Posterior cingulate gyrus (tissue), 11 donors: ENCODE measurements at places on chromosomes 5 and 9.

GRCh38 chr9:104177676-104178075, 83.6 kb downstream of the SMC2 start:
- DNase-seq = no peak

DNA sequence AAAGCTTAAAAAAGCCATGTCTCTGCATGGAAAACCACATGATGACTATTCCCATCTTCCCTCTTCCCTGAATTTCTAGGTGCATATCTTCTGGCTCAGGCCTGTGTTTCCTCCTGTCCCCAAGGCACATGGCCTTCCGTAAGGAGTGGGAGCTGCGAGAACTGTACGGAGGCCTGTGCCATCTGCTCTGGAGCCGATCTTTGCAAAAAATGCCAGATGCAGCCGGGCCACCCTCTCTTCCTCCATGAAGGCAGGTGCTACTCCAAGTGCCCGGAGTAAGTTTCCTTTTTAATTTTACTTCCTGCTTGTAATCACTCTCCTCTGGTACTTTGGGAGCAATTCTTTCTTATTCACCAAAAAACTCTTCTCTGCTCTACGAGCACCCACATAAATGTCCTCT, 83.6 kb downstream of the RFK start:
- no peak for DNase-seq

DNA sequence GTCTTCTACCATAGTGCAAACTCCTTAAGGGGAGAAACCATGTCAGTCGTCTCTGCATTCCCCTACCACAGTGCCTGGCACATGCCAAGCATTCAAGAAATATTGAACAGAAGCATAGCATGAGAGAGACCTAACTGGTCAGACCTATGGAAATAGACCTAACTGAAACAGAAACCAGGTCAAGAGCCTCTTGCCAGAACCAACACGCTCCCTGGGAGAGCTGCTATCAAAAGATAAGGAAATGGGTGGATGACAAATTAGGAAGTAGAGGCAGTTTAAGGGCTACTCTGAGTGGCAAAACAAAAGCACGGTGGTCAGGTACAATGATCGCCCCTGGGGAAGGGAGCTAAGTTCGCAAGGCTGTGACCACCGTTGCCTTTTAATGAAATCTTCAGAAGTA, 66.0 kb upstream of the SMIM15 start:
- DNase-seq = no peak

DNA sequence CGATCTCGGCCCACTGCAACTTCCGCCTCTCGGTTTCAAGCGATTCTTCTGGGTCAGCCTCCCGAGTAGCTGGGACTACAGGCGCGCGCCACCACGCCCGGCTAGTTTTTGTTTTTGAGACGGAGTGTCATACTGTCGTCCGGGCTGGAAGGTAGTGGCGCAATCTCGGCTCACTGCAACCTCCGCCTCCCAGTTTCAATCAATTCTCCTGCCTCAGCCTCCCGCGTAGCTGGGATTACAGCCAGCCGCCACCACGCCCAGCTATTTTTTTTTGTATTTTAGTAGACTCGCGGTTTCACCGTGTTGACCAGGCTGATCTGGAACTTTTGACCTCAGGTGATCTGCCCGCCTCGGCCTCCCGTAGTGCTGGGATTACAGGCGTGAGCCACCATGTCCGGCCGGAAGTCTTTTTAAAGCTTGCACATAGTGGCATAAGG, 1.2 kb downstream of the SMC5 start:
- DNase-seq = no peak

- DNase-seq = no peak
Observed at GRCh38 chr9:126471084-126471624, 142.6 kb upstream of the LMX1B start.

GRCh38 chr9:98869078-98869745, 61.7 kb downstream of the GALNT12 start:
- no peak for DNase-seq

DNA sequence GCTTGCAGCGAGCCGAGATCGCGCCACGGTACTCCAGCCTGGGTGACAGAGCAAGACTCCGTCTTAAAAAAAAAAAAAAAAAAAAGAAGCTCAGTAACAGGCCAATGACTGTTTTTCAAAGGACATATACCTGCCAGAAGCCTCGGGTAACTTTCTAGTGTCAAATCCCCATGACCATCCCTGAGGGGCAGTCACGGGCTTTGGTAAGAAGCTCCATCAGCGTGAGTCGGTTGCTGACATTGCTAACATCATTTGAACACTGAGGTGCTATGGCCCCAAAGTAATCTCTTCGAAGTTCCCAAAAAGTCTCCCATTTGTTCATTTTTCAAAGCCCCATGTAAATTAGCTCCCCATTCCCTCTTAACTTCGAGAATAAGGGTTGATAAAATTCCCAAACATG, 11.6 kb downstream of the NAIP start:
- no peak for DNase-seq

GRCh38 chr5:72508241-72509170, 1.3 kb upstream of the ZNF366 start:
- DNase-seq = no peak

DNA sequence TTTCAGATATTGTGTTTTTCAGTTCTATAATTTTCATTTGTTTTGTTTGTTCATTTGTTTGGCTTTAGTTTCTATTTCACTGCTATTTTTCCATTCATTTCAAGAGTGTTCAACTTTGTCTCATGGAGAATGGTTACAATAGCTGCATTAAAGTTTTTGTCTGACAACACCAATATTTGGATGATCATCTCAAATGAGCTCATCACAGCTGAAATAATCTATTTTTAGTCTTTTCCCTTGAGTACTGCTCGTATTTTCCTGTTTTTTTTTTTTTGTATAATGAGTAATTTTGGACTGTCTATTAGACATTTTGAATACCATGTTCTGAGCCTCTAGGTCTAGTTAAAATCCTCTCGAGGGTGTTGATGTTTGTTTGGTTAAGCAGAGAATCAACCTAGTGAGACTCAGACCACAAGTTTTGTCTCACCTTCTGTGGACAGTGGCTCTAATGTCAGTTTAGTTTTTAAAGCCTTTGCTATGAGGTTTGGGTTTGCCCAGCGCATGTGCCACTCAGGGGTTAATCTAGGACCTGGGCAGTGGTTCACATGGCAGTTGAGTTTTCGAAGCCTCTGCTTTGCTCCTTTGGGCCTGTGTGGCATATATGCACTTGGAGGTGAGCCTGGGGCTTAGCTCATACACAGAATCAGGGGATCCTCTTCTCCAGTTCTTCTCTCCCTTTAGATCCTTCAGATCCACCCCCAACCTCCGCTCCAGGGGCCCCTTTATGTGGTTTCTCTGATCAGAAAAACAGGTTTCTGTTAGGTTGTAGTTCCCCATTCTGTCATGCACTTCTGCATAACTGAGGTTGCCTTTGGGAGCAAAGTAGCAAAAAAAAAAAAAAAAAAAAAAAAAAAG, 79.8 kb downstream of the ARSB start:
- no peak for DNase-seq

DNA sequence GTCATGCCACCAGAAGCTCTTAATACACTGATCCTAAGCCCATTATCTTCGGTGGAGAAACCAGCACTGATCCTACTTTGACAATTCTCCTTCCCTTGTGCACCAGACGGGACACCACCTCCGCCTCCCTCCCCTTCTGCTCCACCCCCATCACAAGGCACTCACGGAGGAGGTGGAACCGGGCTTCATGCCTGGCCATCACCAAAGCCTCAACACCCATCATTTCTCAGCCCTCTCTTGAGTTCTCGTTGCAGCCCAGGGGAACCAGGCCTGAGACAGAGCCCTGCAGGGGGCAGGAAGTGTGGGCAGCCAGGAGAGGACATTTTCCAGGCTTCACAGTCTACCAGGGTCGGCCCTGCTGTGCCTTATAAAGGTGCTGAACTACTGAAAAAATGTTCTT, 160.5 kb downstream of the GOLPH3 start:
- no peak for DNase-seq

DNA sequence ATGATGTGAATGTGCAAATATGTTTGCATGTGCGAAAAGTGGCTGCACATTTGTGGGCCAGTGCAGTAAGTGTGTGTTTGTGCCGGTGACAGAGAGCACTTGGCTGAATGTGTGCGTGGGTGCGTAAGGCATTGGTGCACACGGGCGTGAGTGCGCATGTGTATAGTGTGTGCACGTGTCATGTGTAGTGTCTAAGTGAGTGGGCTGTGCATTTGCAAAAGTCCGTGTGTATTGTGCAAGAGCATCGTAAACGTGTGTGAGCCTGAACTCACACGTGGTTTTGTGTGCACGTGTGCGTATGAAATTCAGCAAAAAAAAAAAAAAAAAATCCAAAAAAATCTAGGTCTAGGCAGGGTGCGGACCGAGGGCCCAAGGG, 6.5 kb upstream of the EBF1 start:
- no peak for DNase-seq

- no peak for DNase-seq
Observed at GRCh38 chr5:32020946-32021345, 153.2 kb downstream of the GOLPH3 start.

- no peak for DNase-seq
Observed at GRCh38 chr5:138536665-138537315, 6.2 kb downstream of the ETF1 start.

DNA sequence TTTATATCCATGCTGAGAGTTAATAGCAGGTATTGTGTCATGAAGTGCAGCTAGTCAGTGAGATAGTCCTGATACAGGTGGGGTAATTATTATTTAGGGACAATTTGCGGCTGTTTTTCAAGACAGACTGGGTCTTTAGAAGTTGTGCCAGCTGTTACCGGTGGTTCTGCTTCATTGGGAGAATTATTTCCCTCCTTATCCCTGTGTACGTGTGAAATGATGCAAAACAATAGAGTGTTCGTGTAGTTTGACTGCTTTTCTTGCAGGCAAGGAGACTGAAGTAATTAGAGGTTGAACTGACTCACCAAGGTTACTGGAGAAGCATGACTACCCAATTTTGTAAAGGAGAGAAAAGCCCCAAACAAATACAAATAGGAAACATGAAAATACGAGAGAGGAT, 101.7 kb downstream of the ARRDC3 start:
- no peak for DNase-seq

DNA sequence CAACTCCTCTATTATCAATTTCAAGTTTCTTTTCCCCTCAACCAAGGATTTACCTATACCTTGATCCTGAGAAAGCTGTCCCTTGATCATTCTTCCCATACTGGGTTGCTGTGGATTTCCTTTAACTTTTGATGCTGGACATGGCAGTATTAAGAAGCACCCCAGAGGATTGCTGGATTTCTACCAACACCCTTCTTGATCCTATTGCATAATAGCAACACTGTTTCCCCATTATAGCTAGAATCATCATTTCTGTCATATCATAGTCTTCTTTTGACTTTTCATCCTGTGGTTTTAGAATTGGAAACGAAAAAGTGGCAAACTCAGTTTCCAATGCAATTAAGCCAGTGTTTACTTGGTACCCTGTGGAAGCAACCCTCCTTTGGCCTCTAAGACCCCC, 154.9 kb downstream of the ARRDC3 start:
- DNase-seq = no peak

GRCh38 chr5:154242442-154242841, 51.9 kb downstream of the GALNT10 start:
- DNase-seq = no peak

DNA sequence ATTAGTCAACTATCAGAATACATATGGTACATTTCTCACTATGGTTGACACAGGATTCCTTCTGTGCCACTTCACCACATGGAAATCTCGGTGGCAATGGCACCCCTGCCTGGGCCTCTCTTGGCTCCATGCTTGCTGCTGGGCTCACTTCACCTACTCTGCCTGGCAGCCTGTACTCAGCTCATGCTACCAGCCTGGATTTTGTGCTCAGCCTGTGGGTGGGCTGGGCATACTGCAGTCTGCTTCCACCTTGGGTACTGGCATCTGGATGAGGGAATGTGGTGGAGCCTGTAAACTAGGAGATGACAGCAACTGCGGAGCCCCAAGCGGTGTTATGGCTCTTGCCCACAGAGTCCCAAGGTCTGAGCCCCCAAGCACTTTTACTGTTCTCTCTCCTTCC, 604.1 kb downstream of the MTRR start:
- DNase-seq = no peak
